ENCODE measurements at places on chromosomes 2 and 18. TPM values are rescaled to one million over a fixed set of nuclear protein-coding genes. Genes with fewer than 3 reads are reported as not detected.

CD207 gene
- not detected for total RNA-seq

KCNJ3 gene
- total RNA-seq = not detected

ABHD1 gene
- total RNA-seq = 1.2 TPM

EGR4 gene
- total RNA-seq = 0.31 TPM

TNFRSF11A gene
- total RNA-seq = 7.6 TPM

CMPK2 gene
- total RNA-seq = 1.1 TPM

GCG gene
- not detected for total RNA-seq

ITSN2 gene
- 22.1 TPM for total RNA-seq

KCNK3 gene
- total RNA-seq = 1.1 TPM

SKOR2 gene
- not detected for total RNA-seq

POLR1B gene
- total RNA-seq = 24.2 TPM

RAX gene
- total RNA-seq = not detected

ABCG8 gene
- not detected for total RNA-seq

REG1A gene
- total RNA-seq = not detected

BARD1 gene
- total RNA-seq = 7.1 TPM

CRYBA2 gene
- not detected for total RNA-seq

LNPK gene
- 15.1 TPM for total RNA-seq

RGPD3 gene
- 0.20 TPM for total RNA-seq

SOWAHC gene
- 12.8 TPM for total RNA-seq

SPTBN1 gene
- 128 TPM for total RNA-seq

CTAGE1 gene
- not detected for total RNA-seq

UGT1A9 gene
- 6.0 TPM for total RNA-seq

CCL20 gene
- total RNA-seq = 7.7 TPM

TRAPPC8 gene
- 11.6 TPM for total RNA-seq

MYO7B gene
- 0.19 TPM for total RNA-seq

SERPINB2 gene
- 0.05 TPM for total RNA-seq

TXNDC2 gene
- 0.10 TPM for total RNA-seq

ASAP2 gene
- 31.5 TPM for total RNA-seq

POTEC gene
- not detected for total RNA-seq

LAMA3 gene
- 44.8 TPM for total RNA-seq

COL3A1 gene
- 0.27 TPM for total RNA-seq

CD28 gene
- not detected for total RNA-seq

CD8A gene
- 0.37 TPM for total RNA-seq

IL1B gene
- total RNA-seq = 0.24 TPM

POTEE gene
- total RNA-seq = 0.03 TPM

PSMA8 gene
- total RNA-seq = not detected

Measured in A549 treated with CORT108297 at 1 μM for 4 hours (cell line).